ENCODE measurements at places on chromosomes 2 and 18.

GRCh38 chr2:222241128-222241870, 57.5 kb downstream of the PAX3 start:
- DNase-seq, result peak; percentile 90

DNA sequence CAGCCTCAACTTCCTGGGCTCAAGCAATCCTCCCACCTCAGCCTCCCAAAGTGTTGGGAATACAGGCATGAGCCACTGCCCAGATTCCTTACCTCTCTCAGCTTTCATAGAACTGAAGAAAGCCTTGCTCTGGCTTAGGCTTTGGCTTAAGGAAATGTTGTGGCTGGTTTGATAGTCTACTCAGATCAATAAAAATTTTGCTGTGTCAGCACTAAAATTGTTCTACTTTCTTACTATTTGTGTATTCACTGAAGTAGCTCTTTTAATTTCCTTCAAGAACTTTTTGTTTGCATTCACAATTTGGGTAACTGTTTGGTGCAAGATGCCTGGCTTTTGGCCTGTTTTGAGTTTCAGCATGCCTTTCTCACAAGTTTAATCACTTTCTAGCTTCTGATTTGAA, 634.0 kb upstream of the FSHR start:
- DNase-seq, result no peak

GRCh38 chr18:24991141-24992060, 360.6 kb downstream of the ZNF521 start:
- no peak for DNase-seq

DNA sequence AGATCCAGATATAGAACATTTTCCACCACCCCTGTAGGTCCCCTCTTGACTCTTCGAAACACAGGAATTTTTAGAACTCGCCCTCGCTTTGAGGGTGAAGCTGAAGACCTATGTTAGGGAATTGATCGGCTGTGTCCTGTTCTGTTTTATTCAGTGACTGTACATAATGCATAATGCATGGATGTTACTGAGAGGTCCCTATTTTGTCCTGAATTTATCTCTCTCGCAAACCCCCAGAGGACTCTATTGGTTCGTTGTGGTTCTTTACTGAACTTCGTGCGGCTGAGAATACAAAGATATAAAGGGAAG, 431 bp upstream of the EIF5B start:
- DNase-seq, result no peak

GRCh38 chr2:159326569-159327255, 40.2 kb upstream of the WDSUB1 start:
- no peak for DNase-seq

- no peak for DNase-seq
Observed at GRCh38 chr2:96315400-96316071, 9.6 kb upstream of the ITPRIPL1 start.

- no peak for DNase-seq
Observed at GRCh38 chr2:61439241-61440002, 31.5 kb downstream of the USP34 start.

- DNase-seq, result no peak
Observed at GRCh38 chr2:213764849-213765248, 480.6 kb downstream of the SPAG16 start.

DNA sequence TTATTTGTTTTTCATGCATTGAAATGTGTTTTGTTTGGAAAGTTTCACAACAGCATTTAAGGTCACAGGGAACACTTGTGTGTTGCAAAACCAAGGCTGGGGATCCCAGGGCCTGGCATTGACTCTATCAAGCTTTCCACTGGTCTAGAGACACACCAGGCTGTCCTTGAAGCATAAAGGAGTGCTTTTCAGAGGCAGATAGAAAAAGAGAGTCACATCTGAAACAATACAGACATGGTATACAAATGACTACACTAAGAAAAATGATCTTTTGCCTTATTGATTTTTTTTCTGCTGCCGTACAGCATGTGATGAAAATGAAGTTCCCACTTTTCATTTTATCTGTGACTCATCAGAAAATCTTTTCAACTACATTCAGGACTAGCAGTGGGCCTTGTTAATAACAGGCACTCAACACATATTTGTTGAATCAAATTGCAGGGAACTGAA, 61.9 kb upstream of the ZCCHC2 start:
- DNase-seq, result no peak

DNA sequence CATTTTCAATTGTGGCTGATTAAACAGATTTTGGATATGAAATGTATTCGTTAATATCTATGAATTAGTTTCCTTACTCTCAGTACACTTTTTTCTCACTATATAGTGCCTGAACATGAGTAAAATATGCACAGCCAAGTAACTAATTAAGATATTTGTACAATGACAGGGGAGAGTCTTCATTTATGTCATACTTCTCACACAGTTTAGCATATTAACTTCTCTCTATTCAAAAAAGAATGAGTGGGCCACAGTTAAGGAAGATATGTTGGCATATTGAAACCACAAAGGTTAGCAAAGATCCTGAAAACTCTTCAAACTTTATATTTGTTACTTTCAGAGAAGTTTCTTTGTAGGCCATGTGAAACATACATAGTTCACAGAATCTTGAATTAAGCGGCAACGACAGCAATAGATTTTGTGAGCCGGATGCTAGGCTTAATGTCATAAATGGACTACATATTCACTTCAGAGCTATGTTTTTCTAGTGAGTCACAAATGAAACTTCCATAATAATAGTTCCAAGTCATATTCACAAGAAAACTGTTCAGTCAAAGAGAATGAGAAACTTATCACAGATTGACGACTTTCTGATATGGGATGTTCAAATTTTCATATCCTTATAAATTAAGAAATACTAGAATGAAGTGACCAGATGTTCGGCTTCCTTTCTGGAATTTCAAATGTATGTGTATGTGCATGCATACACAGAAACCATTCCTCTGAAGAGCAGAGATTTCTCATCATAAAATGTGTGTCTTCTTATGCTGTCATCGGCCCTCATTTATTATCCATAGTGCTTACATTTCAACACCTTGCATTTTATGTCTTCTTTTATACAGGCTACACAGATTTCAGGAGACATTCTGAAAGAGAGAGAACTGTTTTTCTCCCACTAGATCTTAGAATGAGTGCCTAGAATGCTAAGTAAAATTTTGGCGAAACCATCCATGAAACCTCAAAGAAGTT, 584.0 kb downstream of the SATB2 start:
- no peak for DNase-seq

DNA sequence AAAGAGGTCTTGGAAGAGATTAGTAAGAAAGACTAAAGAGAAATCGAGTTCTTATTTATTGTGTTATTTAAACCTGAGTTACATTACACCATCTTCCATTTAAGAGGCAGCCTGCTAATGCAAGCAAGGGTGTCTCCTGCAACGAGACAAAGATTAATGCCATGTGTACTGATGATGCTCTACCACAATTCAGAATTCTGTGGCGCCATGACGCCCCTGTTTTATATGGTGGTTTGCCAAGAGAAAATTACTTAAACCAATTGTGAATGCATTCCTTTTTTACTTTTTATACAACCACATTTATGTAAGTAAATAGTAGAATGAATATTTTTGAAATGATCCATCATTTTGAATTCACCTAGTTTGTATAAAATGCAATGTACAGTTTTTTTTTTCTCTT, 356.1 kb upstream of the ZEB2 start:
- no peak for DNase-seq

- DNase-seq, result no peak
Observed at GRCh38 chr2:154978244-154978643, 279.7 kb downstream of the KCNJ3 start.

GRCh38 chr2:138500592-138501424, 762 bp upstream of the SPOPL start:
- no peak for DNase-seq

DNA sequence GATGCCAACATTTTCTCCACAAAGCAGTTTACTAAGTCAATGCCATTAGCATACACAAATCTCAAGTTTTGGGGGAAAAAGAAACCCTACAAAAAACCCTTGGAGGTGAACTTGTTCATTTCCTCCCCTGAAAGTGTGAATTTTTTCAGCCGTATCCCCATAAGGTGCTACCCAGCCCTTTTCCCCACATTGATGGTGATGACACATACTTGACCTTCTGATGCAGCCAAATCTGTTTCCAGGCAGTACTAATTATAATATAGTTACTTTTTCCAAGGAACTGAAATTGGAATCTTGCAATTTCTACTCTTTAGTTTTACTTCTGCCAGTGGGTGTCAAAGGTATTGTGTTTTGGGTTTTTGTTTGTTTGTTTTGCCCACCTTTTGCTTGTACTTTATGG, 474.5 kb downstream of the TGIF1 start:
- no peak for DNase-seq

DNA sequence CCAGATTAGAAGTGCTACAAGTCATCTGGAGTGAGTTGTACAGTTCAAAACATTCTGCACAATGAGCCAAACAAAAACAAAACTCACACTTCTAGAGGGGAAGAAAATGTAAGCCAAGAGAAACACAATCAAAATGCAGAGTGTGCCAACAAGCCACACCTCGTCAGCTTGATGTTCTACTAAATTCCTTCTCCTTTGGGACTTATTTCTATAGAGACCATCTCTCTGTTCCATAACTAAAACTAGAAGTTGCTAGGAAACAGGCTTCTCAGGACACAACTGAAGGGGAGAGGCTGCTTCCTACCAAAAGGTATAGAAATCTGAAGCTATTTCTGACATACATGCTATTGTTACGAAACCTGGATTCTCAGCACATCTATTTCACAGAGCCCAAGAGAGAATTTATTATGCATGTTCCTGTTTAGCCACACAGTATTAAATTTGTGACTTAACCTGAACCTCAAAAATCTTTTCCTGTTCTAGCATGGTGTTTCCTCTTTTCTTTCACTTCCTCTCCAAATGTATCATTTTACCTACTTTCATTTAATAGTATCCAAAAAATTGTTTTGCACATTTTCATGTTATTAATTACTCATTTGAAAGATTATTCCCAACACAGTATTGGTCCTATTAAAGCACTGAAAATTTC, 211.4 kb upstream of the CCDC150 start:
- DNase-seq, result no peak

- no peak for DNase-seq
Observed at GRCh38 chr2:57842531-57842930, 204.1 kb upstream of the VRK2 start.

DNA sequence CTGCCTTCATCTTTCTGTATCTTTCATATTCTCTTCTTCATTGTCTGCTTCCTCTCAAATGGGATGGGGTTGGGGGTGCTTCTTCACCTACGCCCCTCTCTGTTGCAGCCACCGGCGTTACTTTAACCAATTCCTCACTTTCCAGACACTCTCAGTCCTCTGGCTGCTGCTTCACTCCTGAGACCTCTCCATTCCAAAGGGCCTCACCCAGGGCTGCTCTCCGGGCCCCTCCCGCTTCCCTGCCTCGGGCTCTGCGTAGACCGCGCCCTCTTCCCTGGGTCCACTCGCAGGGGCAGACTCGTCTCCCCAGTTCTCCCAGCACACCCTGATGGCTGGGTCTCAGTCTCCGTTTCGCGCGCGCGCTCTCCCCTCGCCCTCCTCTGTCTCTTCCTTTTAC, 926 bp downstream of the SERPINB8 start:
- DNase-seq, result no peak

DNA sequence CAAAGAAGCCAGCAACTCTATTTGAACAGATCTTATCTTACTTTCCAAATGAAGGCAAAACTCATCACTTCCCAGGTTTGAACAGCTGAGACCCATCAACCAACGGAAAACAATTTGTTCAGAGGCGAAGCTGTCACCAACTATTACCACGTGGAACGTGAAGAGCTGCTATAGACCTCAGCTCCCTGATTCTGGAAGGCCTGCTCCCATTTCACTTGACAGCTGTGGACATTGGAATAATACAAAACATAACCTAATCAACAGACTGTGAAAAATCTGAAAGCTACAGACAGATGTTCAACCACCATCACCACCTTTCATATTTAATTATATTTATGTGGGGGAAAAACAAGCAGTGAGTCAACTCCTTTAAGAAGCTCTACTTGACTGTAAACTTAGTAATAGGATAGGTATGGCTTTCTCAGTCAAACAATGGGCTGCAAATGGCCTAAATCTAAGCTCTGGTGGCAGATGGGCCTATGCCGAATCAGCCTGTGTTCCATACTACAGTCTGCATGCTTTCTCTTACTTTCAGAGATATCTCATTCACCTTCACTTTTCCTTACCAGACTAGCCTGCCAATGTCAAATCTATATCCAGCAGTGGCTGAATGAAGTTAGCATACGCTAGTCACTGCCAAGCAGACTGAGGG, 896.4 kb downstream of the TDRD15 start:
- DNase-seq, result no peak

GRCh38 chr18:5974696-5975095, 79.4 kb upstream of the TMEM200C start:
- no peak for DNase-seq

DNA sequence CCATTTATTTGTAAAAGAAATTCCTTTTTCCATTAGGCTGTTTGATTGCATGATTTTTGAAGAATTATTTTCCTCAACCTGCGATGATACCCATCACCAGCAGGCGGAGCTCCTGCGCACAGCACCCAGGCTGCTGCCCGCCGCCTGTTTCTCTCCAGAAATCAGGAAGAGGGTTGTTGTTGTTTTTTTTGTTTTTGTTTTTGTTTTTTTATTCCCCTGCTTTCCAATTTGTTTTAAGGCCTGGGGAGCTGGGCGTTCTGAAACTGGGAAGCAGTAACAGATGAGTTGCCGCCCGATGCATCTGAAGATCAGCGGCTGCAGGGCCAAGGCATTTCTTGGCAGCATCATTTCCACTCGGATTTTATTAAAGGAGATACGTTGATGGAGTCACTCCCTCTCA, 132.1 kb downstream of the MBP start:
- DNase-seq, result peak; percentile 48

DNA sequence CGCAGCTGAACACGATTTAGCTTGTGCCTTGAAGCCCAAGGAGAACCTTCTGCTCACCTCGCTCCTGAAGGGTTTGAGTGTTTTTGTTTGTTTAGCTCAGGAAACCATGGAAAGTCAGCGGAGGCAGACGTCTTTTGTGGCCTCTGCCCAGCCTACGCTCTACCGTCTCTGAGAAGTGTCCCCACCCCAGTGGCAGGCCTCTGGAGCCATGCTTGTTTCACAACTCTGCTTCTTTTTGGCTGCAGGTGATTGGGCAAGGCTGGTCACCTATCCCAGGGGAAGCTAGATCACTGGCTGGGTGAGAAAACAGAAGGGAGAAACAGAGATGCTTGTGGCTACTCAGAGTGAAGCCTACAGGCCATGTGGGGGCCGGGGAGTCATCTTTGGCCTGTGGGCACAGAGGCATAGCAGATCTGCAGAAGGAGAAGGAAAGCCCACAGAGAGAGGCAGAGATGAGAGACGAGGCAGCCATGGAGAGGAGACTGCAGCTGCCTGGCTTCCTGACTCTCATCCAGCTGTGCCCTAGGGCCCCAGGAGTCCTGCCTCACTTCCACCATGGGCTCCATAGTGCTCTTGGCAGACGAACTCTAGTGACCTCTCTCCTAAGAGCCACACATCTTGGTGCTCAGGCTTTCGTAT, 50.1 kb downstream of the CIB4 start:
- DNase-seq, result no peak

GRCh38 chr2:36373149-36373926, 17.8 kb downstream of the CRIM1 start:
- no peak for DNase-seq

- DNase-seq, result no peak
Observed at GRCh38 chr2:207861789-207862188, 92.1 kb upstream of the FZD5 start.
